ENCODE measurements at places on chromosomes 16 and 17.
A peak's percentile ranks its signal among the peaks of the same experiment; 100 is the strongest.

DNA sequence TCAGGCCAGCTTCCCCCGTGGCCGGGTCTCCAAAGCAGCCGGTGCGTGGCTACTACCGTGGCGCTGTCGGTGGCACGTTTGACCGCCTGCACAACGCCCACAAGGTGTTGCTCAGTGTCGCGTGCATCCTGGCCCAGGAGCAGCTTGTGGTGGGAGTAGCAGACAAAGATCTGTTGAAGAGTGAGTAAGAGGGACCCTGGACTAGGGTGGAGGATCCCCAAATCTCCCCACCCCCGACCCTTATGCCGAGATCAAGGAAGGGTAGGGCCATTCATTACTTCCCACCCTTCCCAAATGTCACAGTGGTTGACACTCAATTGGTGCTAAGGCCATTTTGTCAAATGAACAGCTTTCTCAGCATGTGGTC lies 1.2 kb downstream of the COASY start:
- DNase-seq = no peak

DNA sequence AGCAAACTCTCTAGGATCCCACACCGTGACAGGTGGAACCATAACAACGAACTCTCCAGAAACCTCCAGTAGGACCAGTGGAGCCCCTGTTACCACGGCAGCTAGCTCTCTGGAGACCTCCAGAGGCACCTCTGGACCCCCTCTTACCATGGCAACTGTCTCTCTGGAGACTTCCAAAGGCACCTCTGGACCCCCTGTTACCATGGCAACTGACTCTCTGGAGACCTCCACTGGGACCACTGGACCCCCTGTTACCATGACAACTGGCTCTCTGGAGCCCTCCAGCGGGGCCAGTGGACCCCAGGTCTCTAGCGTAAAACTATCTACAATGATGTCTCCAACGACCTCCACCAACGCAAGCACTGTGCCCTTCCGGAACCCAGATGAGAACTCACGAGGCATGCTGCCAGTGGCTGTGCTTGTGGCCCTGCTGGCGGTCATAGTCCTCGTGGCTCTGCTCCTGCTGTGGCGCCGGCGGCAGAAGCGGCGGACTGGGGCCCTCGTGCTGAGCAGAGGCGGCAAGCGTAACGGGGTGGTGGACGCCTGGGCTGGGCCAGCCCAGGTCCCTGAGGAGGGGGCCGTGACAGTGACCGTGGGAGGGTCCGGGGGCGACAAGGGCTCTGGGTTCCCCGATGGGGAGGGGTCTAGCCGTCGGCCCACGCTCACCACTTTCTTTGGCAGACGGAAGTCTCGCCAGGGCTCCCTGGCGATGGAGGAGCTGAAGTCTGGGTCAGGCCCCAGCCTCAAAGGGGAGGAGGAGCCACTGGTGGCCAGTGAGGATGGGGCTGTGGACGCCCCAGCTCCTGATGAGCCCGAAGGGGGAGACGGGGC lies 1.3 kb downstream of the SPN start:
- DNase-seq = no peak

- no peak for DNase-seq
Measured at GRCh38 chr17:17077861-17078732, 35.8 kb downstream of the MPRIP start.

DNA sequence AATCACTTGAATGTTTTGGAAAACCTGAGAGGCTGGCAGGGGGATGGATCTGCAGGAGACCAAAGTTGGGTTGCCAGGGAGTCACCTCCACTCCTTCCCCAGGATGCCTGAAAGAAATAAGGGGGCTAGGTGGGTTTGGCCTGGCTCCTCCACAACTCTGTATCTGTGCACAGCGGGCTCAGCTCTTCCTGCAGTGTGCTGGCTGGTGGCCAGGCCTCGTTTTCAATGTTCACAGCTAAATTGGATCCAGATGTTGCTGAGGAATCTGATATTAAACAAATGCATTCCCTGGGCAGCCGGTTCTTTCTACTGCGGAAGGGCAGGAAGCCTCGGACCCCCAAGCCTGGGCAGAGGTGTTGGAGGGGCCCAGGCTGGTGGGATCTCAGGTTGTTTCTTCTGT lies 106.2 kb downstream of the N4BP1 start:
- no peak for DNase-seq

DNA sequence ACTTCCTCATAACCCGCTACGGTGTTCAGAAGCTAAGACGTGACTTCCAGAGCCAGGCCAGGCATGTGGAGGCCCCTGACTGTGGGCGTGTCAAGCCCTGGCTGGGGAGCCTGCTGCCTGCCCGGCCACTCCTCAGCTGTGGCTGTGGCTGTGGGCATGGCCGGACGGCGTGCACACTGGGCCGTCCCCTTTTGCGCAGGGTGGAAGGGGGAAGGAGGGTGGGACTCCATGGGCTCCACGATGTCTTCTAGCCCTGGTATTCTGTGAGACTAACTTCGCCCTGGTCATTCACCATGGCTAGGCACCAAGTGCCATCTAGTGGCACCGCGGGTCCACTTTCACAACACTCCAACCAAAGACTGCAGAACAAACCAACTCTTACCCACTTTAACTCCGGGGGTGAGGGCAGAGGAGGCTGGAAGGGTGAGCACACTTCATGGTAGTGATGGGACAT lies 67.9 kb downstream of the N4BP1 start:
- no peak for DNase-seq

GRCh38 chr16:72443809-72444208 lies 271.9 kb upstream of the PMFBP1 start:
- DNase-seq = no peak

GRCh38 chr16:24516900-24517669 lies 22.3 kb upstream of the RBBP6 start:
- DNase-seq = peak; percentile 56

DNA sequence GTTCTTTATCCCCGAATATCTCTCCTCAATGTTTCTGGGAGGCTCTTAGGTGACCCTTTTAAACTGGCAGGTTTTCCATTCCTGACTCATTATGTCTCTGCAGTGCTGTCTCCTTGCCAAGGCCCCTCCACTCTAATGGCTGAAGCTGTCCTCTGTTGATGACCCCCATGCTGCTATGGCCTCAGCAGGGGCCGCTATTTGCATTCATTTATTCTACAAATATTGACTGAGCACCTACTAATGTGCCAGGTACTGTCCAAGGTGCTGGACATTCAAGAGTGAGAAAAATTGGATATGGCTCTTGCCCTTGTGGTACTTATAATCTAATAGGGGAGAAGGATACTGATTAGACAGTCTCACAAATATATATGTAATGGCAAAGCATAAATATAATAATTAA lies 55.4 kb downstream of the GP2 start:
- no peak for DNase-seq

DNA sequence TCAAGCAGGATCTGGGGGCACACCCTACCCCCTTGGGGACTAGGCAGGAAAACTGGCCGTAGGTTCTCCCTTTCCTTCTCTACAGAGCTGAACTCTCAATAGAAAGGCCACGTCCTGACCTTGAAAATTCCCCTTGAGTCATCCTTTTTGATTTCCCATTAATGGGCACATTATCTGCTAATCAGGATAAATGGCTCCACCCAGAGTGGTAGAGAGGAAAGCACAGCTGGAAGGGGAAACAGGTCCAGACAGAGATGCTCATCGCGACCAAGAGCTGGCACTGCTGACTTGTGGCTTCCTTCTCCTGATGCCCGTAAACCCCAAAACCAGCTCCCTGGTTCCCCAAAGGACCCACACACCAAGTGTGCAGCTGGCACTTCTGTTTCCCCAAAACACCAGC lies 206.5 kb upstream of the CDH5 start:
- no peak for DNase-seq
